ENCODE measurements at places on chromosomes 12 and 14.

DNA sequence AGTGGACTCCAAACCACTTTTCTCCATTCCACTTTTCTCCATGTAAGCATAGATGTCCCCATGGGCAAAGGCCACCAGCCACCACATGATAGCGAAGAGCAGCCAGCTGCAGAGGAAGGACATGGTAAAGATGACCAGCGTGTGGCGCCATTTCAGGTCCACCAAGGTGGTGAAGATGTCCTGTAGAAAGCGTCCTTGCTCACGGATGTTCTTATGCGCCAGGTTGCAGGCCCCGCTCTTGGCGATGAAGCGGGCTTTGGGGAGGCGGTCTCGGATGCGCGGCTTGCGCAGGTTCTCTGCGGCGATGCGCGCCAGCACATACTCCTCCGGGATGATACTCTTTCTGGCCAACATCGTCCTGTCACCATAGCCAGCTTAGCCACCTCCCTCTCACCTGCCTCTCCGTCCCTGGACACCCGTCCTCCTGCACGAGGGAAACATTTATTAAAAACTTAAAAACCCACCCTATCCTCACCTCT, 1.2 kb downstream of the KCNJ8 start:
- no peak for DNase-seq

DNA sequence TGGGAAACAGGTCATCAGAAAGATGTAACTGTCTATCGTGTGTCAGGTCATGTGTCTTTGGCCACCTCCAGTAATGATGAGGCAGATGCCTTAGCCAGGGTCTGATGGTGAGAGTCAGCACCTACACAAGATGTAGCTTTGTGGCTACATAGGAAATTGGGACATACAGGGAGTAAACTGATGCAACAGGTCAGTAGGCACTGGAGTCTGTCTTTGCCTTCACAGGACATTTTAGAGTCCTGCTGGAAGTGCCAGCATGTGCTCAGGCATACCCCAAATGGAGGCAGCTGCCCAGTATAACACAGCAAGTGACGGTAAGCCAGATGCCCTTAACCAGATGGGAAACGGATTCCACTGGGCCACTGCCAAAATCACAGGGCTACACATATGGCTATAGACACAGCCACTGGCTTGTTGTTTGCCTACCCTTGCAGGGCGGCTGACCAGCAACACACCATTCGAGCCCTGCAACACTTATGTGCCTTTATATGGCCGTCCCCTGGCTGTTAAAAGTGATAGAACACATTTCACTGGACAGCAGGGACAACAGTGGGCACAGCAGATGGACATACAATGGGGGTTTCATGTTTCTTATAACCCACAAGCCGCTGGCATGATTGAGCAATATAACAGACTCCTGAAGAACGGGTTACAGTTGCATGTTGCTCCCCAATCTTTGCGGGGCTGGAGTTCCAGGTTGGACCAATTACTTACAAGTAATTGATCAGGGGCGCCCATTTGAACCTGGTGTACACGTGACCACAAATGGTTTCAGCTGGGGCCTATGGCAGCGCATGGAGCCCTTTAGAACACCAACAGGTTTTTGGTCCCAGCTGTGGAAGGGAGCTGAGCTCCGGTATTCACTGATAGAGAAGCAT, 12.9 kb upstream of the RNASE12 start:
- no peak for DNase-seq

GRCh38 chr14:36227344-36227743, 50.8 kb upstream of the PTCSC3 start:
- no peak for DNase-seq

DNA sequence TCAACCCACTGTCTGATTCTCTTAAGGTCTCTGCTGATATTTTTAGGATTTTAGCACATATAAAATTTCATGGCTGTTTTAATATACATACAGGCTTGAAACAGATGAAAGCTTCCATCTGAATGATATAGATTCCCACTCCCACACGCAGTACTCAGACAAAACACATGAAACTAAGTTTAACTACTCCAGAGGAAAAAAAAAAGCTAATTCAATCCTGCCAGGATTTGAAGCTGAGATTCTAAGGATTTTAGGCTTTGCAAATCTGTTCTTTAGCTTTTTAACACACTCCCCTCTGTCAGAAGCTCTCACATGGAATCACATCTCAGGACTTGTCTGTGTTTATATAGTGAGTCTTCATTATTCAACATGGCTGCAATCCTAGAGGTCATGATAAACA, 217.3 kb downstream of the BCAT1 start:
- DNase-seq = no peak

DNA sequence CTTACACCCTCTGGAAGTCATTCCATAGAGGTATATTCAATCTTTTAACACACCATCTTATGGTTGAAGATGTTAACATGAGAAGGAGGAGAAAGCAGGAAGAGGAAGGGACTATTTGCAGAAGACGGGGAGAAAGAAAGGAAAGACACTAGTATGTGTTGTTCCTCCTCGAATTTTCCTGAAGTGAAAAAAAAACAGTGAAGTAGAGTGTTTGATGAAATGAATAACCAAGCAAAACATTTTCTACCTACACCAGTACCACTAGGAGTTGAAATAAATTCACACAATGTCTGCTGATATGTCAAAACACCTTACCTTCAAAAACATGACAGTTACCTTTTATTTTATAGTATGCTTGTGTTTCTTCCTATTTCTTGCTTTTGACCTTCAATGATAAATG, 1.4 kb upstream of the CNOT2 start:
- DNase-seq = no peak

DNA sequence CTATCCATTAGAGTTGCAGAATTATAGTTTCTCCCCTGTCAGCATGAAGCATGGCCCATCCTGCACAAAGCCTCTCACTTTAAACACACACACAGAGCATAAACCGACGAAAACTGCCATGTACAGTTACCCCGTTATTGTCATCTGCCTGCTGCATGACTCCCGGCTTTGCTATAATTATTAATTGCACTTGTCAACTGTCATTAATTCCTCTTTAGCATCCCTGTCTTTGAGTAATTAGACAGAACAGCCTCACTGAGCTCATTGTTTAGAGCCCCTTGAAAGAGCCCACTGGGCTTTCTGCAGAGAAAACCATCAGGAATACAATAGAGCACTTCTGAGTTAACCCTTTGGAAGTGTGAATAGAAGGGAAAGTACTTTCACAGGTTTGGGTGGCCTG, 307.2 kb upstream of the SOX5 start:
- DNase-seq = no peak

GRCh38 chr12:64931981-64932380, 107.5 kb downstream of the TBC1D30 start:
- no peak for DNase-seq

DNA sequence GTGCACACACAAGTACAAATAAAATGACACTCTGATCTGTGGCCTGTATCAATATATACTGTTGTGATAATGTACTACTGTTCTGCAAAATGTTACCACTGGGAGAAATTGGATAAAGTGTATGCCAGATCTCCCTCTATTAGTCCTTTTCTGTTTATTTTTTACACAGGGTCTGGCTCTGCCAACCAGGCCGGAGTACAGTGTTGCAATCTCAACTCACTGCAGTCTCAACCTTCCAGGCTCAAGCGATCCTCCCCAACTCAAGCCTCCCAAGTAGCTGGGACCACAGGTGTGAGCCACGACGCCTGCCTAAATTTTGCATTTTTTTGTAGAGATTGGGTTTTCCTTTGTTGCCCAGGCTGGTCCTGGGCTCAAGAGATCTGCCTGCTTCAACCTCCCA, 1.9 kb downstream of the NT5DC3 start:
- no peak for DNase-seq

DNA sequence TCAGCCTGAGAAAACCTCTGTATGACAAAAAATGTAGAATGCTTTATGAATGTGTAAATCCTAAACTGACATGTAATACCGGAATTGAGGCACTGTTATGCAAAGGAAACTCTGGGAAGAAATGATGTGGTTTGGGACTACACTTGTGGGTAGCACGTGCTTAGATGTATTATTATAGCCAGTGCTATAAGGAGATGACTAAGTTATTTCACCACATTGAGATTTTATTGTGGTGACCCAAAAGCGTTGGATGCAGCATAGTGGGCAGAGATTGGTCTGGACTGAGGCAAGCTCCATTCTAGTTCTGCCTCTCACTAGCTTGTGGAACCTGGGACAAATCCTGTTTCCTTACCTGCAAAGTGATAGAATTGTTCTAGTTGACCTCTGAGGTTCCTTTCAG, 172.2 kb downstream of the SNAPC1 start:
- DNase-seq = no peak

GRCh38 chr14:92581966-92582566, 68.5 kb downstream of the RIN3 start:
- no peak for DNase-seq

GRCh38 chr12:22380031-22380430, 45.5 kb upstream of the ST8SIA1 start:
- DNase-seq = no peak

DNA sequence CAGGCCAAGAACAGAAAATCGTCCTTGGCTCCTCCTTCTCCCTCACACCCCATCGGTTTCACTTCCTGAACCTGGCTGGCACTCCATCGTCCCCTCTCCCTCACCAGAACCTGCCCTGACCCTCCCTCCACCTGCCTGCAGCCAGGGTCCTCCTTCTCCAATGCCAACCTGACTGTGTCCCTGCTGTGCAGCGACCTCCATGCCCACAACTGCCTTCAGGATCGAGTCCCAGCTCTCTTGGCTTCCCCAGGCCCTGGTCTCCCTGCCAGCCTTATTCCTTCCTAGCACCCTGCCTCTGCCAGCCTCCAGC, 19.8 kb downstream of the HVCN1 start:
- DNase-seq = no peak
